Heart left ventricle (tissue), 16 donors: ENCODE measurements at places on chromosomes 13 and 19. TPM values are rescaled to one million over a fixed set of nuclear protein-coding genes. Genes with fewer than 3 reads are reported as not detected.

- no peak for DNase-seq
These were observed 222.7 kb upstream of the SOX1 start for GRCh38 chr13:111844222-111844671.

Gene ZNF653
- 3.8 TPM for total RNA-seq

Gene IL12RB1
- total RNA-seq: 0.44 TPM

DNA sequence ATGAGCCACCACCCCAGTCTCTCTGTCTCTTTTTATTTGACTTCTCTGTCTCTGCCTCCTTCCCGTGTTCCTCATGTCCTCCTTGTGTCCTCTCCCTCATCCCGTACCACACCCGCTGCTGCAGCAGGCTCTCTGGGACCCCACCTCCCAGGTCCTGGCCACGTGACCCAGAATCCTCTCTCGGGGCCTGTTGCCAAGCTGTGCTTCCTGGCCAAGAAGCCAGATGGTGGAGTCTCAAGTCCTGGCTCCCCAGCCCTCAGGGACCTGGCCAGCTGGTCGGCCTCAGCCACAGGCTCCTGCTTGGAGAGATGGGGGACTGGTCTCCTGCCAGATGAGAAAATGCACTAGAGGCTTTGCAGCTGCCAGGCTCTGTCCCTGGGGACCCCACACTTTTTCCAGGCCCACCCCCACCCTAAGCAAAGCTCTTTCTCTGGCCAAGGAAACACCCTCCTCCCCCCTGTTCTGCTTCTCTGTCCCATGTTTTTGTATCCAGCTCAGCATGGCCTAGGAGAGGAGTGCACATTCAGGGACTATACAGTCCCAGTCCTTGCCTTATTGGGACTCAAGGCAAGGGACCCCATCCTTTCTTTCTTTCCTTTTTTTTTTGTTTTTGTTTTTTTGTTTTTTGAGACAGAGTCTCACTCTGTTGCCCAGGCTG is 34.3 kb upstream of the SHKBP1 start:
- peak; percentile 81 for DNase-seq

Gene GRK1
- total RNA-seq: 1.1 TPM

DNA sequence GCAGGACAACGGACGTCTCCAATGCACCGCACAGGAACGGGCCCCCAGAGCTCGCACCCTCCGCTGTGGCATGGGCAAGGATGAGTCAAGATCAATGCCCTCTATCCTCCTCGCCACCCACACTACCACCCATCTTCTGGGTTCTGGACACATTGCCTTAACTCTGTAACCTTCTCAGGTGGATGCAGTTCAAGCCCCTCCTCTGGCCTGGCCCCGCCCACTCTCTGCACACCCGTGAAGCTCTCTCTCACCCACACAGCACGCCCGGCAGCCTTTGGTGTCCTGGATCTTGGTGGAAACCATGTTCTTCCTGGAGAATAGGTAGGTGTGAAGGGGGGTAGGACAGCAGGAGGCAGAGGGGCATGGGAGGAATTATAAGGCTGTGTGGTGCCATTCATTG is 20.7 kb downstream of the MAP4K1 start:
- DNase-seq: no peak

Gene ERICH6B
- not detected for total RNA-seq

DNA sequence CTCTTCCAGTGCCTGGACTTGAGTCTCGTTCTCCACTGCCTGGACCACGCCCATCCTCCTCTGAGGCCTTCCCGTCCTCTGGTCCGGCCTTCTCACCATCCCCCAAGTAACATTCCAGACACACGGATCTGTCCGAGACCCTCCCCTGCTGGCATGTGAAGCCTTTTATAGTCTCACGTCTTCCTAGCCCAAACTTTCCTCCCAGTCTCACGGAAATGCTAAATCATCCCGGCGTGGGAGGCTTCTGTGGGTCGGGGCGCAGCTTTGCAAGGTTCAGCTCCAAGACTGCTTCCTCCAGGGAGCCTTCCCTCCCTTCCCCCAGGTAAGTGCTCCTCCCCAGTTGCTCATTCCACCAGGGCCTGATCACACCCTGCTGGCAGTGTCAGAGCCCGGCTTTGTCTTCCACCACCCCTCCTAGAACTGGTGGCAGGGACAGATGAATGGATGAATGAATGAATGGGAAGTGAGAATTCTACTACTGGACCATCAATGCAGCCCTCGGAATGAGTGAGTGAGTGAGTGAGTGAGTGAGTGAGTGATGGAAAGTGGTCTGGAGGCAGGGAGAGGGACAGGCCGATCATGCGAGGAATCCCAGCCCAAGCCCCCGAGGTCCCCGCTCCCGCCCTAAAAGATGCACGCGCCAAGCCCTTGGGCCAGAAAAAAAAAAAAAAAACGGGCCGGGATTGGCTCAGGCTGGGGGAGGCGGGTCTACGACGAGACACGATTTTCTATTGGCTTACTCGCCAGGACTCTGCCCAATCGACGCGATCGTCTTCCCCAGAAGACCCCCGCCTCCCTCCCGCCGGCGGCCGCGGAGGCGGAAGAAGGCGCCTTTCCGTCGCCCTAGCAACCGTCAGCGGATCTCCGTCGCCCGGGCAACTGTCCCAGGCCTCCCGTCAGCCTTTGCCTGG is 9.3 kb downstream of the EPHX3 start:
- peak; percentile 94 for DNase-seq

DNA sequence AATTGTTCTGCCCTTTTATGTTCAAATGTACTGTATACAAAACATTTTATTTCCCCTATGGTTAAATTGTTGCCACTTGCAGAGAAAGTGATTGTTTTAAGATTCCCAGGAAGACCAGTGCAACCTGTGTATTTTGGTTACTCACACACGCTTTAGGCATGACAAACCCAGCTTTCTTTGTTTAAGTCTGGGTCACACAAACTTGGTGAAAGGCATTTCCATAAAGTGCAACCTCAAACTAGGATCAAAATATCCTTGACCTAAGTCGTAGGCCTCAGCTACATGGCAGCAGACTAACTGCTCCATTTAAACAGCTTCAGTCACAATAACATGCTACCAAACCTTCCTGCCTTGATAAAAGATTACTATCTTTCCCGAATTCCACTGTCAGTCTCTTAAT is 639.0 kb upstream of the PRR20A start:
- DNase-seq: no peak

DNA sequence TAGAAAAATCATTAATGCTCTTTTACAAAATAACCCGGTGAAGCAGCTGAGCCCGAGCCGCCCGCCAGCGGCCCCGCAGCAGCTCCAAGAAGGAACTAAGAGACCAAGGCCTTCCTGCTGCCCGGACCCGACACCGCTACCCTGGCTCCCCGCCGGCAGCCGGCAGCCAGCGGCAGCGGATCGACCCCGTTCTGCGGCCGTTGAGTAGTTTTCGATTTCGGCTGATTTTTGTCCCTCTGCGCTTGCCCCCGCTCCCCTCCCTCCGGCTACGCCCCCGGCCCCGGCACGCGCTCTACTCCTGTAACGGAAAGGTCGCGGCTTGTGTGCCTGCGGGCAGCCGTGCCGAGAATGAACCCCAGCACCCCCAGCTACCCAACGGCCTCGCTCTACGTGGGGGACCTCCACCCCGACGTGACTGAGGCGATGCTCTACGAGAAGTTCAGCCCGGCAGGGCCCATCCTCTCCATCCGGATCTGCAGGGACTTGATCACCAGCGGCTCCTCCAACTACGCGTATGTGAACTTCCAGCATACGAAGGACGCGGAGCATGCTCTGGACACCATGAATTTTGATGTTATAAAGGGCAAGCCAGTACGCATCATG is at the start of gene PABPC3:
Gene PABPC3 (plus strand): TSS at position 286 of the 603 bp plus-strand sequence. CDS start 63 bp downstream, at position 349.
- no peak for DNase-seq

Gene KIR2DL3
- not detected for total RNA-seq

DNA sequence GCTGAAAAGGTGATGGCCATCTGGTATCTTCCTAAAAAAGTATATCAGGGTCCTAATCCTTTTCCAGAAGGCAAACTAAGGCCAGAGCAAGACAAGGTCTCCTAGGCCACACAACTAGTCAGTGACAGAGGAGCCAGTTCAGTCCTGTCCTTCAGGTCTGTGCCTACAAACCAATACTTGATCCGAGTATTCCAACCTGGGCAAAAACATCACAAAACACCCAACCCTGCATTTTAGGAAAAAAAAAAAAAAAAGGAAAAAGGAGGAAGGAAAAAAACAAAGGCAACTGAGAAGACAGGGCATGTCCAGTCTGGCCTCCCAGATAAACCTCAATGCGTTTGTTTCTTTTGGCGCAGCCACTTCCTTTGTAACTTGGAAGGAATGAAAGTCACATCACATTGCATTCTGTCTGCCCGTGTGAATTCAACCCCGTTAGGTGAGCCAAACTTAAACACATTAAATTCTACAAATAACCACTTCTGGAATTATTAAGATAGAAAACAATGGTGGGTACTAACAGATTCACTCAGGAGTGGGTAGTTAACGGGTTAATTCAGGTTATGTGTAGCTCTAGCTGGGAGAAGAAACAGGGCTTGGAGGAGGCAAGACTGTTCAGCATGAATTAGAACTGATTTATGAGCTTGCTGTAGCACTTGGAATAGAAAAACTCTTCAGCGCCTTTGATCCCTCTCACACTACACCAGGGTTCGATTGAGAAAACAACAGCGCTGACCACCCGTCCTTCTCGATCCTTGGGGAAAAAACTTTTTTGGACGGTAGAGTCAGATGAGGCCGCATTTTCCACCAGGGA is 43.0 kb upstream of the HNRNPA1L2 start:
- DNase-seq: no peak

- no peak for DNase-seq
These were observed 19.0 kb downstream of the CRYL1 start for GRCh38 chr13:20506696-20507095.

Gene ACTMAP
- total RNA-seq: 11.1 TPM

GRCh38 chr19:3368848-3369336 is 2.5 kb downstream of the NFIC start:
- DNase-seq: no peak

- no peak for DNase-seq
These were observed 103.2 kb downstream of the KDM4B start for GRCh38 chr19:5072115-5072514.

- peak; percentile 20 for DNase-seq
These were observed 2.6 kb downstream of the PCDH17 start for GRCh38 chr13:57633950-57634838.

Gene ATP13A1
- 65.8 TPM for total RNA-seq

GRCh38 chr13:39186205-39186875 is 148.1 kb downstream of the NHLRC3 start:
- no peak for DNase-seq

- no peak for DNase-seq
These were observed 22.5 kb downstream of the MAST3 start for GRCh38 chr19:18120127-18120526.

Gene ZNF69
- total RNA-seq: 4.2 TPM

Gene CADM4
- 8.7 TPM for total RNA-seq

Gene CPAMD8
- total RNA-seq: 21.4 TPM

- DNase-seq: no peak
These were observed 98.8 kb upstream of the TMTC4 start for GRCh38 chr13:100773429-100773828.

GRCh38 chr19:2018752-2019151 is 3.2 kb upstream of the BTBD2 start:
- peak; percentile 24 for DNase-seq

Gene LRRC4B
- 0.70 TPM for total RNA-seq

GRCh38 chr19:411723-412355 is 2.9 kb upstream of the C2CD4C start:
- DNase-seq: no peak

Gene LILRA6
- 0.63 TPM for total RNA-seq

DNA sequence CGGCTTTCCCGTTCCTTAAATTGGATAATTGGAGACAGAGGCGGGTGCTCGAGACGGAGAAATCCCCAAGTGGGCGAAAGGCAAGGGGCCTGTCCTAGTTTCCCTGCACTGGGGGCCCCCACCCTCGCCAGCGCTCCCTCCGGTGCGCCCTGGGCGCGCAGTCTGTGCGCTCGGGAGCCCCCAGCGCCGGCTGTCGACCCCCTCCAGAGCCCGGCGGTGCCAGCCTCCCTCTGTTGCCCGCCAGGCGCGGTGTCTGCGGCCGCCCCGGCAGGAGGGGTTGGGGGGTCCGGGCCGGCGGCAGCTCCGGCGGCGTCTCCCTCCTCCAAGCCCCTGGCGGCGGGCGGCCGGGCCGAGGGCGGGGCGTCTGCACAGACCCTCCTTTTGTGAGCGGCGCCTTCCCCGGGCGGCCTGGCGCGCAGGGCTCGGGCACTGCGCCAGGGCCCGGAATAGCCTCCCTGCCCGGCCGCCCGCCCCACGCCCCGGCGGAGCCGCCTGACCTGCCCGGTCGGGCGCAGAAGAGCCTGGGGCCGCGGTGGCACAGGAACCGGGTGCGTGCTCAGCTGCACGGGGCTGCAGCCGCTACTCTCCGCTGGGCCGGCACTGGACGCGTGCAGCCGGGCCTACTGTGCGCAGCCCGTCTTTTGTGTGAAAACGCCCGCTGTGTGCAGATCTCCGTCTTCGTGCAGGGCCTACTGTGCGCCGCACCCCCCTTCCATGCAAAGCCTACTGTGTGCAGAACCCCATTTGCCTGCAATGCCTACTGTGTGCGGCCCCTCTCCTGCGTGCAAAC is 13.2 kb downstream of the GADD45B start:
- peak; percentile 72 for DNase-seq

- DNase-seq: no peak
These were observed 10.2 kb upstream of the PTOV1 start for GRCh38 chr19:49840736-49841249.

- peak; percentile 53 for DNase-seq
These were observed 20.0 kb upstream of the ZDHHC20 start for GRCh38 chr13:21478881-21479808.

- DNase-seq: no peak
These were observed 263.7 kb upstream of the PCDH9 start for GRCh38 chr13:67493835-67494234.

- no peak for DNase-seq
These were observed 37.0 kb downstream of the ABCC4 start for GRCh38 chr13:95264225-95264624.

- no peak for DNase-seq
These were observed 16.1 kb downstream of the LGALS16 start for GRCh38 chr19:39671739-39672363.

DNA sequence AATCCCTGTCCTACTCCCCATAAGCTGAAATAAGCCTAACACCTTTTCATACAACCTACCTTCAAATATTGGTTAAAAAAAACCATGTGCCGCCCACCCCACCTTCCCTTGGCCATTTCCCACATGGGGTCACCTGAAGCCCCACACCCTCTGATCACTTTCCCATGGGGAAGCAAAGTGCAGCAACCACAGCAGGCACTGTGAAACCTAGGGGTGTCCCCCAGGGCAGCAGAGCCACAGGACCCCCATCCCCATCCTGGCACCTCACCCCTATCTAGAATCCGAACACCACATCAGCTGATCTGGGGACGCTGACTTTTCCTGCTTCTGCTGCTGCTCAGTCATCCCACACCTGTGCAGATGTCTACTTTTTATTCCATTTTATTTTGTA is 19.9 kb downstream of the CEACAM21 start:
- no peak for DNase-seq

DNA sequence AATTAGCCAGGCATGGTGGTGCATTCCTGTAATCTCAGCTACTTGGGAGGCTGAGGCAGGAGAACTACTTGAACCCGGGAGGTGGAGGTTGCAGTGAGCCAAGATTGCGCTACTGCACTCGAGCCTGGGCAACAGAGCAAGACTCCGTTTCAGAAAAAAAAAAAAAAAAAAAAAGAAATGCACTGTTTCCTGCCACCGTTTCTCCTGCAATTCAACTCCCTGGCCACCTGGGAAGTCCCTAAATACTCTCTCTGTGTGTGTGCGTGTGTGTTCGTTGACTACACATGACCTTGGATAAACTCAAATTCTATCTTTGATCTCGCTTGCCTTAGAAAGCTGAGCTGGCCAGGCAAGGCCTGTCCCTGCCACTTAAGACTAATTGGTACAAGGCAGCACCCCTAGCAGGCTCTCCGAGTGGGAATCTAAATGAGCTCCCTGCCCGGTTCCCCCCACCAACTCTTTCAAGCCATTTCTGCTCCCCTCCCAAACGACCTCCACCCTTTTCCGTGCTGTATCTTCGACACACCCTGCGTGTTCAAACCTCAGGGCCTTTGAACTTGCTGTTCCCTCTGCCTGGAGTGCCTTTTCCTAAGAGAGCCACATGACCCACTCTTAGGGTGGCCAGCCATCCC is 5.2 kb upstream of the BCAT2 start:
- DNase-seq: no peak
